ENCODE measurements at places on chromosomes 3 and 15.

DNA sequence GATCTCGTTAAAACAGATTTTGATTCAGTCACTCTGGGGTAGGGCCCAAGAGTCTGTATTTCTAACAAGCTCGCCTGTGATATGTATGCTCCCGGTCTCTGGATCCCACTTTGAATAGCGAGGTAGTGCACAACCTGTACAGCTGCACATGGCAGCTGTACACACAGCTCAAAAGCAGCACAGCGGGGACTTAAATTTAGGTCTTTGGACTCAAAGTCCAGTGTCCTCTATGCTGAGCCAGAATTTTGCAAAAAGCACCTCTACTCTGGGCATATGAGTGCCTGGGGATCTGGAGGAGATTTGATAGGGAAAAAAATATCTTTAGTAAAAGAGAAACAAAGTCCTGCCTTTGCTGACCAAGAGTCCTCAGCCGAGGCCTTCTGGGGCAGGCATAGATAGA, 83.1 kb downstream of the HMG20A start:
- no peak for DNase-seq

GRCh38 chr3:63705092-63705645, 52.7 kb downstream of the SNTN start:
- no peak for DNase-seq

DNA sequence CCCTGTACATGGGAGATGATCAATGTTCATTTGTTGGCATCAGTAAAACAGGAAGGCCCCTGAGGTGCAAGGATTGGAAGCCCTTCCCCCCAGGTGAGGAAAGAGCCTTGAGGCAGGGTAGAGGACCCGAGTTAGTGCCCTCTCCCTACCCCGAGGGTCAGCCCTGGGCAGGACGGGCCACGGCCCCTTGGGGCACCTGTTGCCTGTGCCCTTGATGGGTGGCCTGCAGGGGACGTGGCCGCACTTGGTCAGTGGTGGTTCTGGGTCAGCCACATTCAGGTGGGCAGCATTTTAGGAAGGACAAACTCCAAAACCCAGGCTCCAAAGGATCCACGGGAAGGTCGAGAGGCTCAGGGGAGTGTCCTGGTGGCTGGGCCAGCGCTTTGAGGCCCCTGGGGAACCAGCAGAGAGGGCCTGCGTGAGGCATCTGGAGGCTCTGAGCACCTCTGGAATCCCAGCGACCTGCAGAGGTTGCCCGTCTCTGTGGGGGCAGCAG, 15.8 kb upstream of the RPUSD3 start:
- DNase-seq, result no peak

- no peak for DNase-seq
These were observed 22.0 kb upstream of the CHCHD6 start for GRCh38 chr3:126682009-126682408.

DNA sequence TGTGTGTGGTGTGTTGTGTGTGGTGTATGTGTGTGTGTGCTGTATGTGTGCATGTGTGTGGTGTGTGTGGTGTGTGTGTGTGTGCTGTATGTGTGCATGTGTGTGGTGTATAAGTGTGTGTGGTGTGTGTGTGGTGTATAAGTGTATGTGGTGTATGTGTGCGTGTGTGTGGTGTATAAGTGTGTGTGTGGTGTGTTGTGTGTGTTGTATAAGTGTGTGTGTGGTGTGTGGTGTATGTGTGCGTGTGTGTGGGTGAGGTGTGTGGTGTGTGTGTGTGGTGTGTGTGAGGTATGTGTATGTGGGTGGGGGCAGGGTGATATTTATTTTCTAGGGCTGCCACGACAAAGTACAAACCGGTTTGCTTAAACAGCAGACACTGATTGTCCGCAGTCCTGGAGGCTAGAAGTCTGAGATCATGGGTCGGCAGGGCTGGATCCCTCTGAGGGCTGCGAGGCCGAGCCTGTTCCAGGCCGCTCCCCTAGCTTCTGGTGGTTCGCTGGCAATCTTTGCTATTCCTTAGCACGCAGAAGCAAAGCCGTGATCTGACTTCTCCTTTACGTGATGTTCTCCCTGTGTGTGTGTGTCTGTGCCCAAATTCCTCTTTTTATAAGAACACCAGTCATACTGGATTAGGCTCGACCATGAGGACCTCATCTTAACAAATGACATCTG, 160.2 kb downstream of the XXYLT1 start:
- DNase-seq, result peak; percentile 89

DNA sequence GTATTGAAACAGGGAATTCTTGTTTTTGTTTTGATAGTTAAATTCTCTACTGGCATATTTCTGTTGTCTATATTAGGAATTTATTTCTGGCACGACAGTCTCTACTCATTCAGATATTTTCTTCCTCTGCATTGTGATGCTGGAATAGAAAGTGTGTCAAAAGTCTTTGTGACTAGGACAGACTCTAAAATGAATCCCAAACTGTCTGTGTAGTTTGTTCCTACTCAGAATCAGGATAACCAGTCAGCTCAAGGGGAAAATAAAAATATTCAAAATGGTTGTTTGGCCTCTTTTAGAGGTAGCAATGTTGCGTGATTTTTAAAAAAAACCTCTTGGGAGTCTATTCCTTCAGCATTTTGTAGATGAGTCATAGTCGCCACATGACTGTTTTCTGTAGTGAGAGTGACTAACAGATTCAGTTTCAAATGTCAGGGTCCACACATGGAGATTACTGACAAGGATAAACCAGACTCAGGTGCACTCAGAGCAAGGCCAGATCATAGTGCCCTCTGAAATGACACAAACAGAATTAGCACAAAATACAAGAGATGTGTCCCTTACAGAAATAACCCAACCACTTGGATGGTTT, 13.1 kb downstream of the SLC7A14 start:
- no peak for DNase-seq

DNA sequence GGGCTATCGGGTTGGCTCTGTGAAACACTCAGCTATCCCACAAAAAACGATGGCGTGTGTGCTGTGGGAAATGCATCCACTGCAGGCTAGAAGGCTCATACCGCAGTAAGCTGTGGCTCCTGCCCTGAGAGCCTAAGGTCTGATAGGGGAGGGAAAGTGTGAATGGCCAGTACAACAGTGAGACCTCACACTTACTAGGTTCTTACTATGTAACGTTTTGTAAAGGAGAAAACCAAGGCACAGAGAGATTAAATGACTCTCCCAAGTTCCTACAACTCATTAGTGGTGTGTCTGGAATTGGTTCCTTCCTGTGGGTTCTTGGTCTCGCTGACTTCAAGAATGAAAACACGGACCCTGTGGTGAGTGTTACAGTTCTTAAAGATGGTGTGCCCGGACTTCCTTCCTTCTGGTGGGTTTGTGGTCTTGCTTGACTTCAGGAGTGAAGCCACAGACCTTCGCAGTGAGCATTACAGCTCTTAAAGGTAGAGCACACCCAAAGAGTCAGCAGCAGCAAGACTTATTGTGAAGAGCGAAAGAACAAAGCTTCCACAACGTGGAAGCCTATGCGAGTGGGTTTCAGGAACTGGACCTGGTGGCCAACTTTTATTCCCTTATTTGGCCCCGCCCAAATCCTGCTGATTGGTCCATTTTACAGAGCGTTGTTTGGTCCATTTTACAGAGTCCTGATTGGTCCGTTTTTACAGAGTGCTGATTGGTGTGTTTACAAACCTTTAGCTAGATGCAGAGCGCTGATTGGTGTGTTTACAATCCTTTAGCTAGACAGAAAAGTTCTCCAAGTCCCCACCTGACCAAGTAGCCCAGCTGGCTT, 161.7 kb downstream of the POLR2M start:
- DNase-seq, result no peak

DNA sequence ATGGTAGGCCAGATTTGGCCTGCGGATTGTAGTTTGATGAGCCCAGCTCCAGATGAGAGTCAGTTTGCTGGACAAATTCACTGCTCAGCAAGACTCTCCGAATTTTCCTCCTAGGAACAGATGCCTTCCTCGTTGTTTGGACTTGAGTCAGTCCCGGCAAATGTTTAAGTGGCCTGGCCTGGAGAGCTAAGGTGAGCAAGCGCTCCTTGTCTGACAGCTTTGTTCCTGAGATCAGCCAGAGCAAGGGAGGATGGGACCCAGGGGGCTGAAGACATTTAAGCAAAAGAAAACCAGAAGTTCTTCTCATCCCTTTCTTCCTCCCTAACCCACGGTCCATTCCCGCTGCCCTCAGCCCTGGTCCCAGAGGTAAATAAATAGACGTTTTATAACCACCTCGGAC, 40.3 kb downstream of the POLR2M start:
- DNase-seq, result peak; percentile 24

- DNase-seq, result peak; percentile 21
These were observed 24.9 kb downstream of the BLM start for GRCh38 chr15:90742087-90742486.

DNA sequence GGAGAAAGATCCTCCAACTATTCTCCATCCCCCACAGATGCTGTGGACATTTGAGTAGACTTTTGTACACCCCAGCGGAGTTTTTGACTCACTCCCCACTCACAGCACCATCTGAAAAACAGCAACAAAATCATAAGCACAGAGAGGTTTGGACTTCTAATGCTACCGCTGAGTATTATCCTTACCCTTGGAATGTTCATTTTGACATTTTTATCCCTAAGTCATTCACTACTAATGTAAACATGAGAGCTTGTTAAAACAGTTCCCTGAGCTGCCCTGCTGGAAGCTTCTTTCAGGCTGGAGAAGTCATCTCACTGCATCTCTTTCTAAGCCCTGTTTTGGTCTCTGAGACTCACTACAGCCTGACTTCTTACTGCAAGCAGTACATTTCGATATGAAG, 1045.9 kb downstream of the MCTP2 start:
- no peak for DNase-seq

DNA sequence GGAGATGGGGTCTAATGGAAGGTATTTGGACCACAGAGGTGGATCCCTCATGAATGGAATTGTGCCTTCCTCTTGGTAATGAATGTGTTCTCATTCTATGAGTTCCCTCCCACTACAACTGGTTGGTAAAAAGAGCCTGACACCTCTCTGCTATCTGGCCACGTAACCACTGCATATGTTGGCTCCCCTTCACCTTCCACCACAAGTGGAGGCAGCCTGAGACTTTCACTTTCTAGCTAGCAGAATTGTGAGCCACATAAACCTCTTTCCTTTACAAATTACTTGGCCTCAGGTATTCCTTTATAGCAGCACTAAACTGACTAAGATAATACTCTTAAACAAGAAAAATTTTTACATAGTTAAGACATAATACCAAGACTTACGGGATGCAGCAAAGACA, 155.3 kb downstream of the NR1I2 start:
- no peak for DNase-seq

GRCh38 chr15:56887782-56888438, 30.5 kb upstream of the TCF12 start:
- DNase-seq, result no peak

DNA sequence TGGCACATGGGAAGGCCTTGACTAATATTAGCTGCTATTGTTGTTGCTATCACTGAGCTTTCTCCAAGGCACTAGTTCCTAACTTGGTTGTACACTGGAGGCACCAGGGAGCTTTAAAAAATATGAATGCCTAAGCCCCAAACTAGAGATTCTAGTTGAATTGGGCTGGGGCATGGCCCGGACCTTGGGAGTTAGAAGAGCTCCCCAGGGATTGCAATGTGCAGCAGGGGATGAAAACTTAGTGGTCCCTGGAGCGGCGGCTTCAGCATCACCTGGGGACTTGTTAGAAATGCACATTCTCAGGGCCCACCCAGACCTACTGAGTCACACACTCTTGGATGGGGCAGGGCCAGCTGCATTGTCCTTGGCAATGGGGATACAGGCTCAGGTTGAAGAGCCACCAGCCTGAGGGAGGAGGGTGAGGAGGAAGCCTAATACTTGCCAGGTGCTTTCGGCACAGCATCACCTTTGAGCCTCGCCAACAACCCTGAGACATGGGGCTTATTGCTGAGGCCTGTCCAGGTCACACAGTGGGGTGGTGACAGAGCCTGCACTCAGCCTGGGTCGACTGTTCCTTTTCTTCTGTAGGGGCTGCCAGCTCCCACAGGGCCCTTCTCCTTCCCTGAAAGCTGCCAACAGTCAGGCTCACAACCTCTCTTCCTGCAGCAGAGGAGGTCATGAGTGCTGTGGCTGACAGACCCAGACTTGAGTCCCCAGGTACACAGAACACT, 84.5 kb downstream of the ATP2B2 start:
- no peak for DNase-seq

DNA sequence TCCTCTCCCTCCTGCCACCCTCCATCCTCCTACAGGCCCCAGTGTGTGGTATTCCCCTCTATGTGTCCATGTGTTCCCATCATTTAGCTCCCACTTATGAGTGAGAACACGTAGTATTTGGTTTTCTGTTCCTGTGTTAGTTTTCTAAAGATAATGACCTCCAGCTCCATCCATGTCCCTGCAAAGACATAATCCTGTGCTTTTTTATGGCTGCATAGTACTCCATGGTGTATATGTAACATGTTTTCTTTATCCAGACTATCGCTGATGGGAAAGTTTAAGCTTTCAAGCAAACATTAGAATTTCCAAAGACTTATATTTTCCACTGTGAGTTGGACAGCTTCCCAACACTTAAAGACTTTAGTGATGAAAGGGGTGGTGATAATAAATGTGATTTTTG, 105.9 kb upstream of the PIAS1 start:
- no peak for DNase-seq

GRCh38 chr3:48695393-48695753, 9.7 kb upstream of the NCKIPSD start:
- peak; percentile 43 for DNase-seq

GRCh38 chr3:134291319-134292254, 40.9 kb upstream of the RYK start:
- peak; percentile 91 for DNase-seq

DNA sequence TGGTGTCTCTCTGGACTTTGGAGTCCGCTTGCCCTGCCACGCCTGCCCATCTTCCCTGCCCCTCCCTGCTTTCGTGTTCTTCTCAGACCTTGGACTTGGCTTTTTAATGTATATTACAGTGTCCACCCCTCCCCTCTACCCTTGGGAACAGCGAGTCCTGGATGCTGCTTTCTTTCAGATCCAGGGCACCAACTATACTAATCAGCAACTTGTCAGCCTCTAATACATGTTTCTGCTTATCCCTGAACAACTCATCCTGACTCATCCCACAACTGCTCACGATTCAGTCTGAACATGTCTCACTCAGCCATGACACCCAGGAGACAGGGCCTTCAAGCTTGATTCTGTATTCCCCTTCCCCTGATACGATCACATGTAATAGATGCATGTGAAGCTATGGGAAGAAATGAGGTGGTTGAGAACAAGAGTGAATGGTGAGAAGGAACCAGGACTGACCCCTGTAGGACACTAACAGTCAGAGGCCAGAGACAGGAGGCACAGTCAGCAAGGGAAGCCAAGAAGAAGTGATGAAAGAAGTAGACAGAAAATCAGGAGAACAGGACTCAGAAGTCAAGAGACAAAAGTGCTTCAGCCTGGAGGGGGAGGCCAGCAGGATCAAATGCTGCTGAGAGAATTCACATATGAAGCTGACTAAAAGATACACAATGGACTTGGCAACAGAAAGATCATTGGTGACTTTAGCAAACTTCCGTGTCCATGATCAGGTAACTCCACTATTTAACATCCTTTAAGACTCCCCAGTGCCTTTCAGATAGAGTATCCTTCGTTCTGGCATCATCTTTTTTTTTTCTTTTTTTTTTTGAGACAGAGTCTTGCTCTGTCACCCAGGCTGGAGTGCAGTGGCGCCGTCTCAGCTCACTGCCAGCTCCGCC, 35.4 kb downstream of the BCL2L10 start:
- no peak for DNase-seq

DNA sequence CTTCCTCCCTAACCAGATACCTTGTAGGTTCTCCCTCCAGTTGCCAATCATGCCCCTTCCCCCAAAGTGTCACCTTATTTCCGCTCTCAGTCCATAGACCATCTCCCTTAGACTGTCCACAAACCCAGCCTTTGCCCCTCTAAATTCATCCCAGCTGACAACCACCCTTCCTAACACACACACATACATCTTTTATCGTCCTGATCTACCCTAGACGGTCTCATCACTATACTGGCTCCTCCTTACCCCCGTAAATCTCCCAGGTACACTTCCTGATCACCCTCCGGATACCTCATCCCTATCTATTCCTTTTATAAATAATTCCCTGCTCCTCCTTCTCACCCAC, 828 bp downstream of the THOC7 start:
- DNase-seq, result peak; percentile 7

Data from muscle of leg (tissue), 16 donors.